ENCODE measurements at places on chromosomes 4 and X.
A peak's percentile ranks its signal among the peaks of the same experiment; 100 is the strongest.

GRCh38 chr4:74671080-74671698 lies 123.1 kb downstream of the BTC start:
- peak; percentile 25 for DNase-seq

GRCh38 chr4:57405359-57405758 lies 295.2 kb upstream of the IGFBP7 start:
- DNase-seq = no peak

GRCh38 chrX:140509468-140510305 lies 4.8 kb upstream of the SOX3 start:
- no peak for DNase-seq

DNA sequence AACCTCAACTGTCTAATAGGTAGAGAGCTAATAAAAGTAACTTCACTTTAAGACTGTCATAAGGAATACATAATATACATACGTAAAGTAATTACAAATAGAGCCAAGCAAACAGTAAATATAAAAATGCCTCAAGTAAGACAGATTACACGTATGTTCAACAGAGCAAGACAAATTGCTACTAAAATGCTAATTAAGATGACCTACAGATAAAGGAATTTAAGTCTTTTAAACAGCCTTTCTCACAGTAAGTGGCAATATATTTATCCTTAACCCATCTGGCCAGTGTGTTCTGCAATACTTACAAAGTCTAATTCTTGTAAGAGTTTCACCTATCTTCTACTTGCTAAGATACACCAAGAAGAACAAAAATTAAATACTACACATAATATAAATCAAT lies 12.7 kb downstream of the G3BP2 start:
- DNase-seq = no peak

- no peak for DNase-seq
Measured at GRCh38 chr4:124806403-124806802, 93.9 kb upstream of the ANKRD50 start.

DNA sequence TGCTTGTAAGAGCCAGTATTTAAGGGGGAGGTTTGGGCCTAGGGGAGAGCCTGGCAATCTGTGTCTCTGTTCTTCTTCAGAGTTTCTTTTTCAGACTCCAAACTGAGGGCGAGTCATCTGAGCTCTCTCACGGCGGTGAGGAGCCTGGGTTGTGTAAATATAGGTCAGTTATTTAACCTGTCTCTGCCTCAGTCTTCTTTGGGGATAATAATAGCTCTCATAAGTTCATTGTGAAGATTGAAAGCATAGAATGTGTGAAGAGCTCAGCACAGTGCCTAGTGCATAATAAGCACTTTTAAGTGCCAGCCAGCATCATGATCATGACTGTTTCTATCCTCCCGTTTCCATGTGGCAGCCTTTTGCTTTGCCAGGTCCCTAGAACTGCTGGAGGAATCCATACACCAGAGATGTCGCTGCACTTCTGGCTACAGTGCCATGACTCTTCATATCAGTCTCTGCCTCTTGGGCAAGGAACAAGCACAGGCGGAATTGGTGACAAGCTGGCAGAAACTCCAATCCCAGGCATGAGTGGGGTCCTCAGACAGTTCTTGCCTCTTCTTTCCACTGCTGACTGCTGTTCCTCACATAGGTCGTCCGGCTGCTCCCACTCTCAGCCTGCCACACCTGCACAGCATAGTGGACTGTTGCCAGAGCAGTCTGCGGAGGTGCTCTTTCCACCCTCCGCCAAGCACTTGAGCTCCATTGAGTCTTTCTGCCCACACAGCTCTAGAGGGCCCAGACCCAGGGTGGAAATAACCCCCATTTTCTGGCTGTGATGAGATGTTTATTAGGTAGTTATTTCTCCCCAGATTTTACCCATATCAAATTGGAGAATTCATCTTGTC lies 103.7 kb upstream of the MAML3 start:
- DNase-seq = no peak

DNA sequence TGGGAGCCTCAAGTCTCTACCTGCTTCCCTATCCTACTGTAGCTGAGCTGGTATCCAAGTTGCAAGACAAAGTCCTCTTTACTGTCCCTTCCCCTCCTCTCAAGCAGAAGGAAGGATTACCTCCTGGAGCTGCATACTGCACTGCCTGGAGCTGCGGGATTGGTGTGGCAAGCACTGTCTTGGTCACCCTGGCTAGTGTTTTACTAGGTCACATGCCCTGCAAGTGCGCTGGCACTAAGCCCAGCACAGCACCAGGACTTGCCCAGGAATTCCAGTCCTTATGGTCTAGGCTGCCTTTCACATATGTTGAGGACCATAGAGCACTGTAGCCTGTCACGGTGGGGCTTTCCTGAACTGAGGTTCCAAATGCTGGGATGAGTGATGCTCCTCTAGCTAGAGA lies 227.3 kb upstream of the ZC4H2 start:
- DNase-seq = no peak

DNA sequence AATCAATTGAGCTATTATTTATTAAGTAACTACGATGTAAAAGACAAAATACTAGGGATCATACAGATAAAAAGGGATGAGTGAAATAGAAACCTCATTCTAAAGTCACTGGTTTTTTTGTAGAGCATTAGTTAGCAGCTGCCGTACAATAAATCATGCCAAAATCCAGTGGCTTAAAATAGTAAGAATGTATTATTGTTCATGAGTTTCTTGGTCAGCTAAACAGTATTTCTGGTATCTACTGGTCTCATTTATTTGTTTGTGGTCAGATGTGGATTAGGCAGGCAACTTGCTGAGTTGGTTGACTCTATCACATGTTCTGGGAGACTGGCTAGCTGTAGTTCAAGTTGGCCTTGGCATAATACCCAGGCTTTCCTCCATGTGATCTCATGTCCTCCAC lies 667.3 kb downstream of the GALNTL6 start:
- no peak for DNase-seq

- no peak for DNase-seq
Measured at GRCh38 chrX:18931972-18932371, 51.9 kb downstream of the PHKA2 start.

GRCh38 chr4:53929955-53930798 lies 134.2 kb downstream of the CHIC2 start:
- peak; percentile 45 for DNase-seq

- DNase-seq = no peak
Measured at GRCh38 chr4:34512616-34513015, 1731.7 kb downstream of the ARAP2 start.

- no peak for DNase-seq
Measured at GRCh38 chr4:155161357-155161756, 47.1 kb upstream of the NPY2R start.

DNA sequence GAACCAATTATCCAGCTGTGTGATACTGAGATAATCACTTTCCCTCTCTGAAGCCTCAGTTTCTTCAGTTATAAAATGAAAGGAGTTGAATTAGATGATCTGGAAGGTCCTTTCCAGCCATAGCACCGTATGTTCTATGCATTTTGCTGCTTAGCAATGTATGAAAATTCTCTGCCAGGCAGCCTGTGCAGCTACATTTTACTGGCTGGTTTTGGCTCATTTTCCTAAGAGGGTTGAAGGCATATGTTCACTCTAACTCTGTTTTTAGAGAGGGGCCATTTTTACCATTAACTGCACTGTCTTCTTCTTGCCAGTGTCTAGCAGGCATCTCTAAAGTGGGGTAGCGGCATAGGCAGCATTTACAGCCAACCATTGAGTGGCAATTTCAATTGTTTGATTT lies 26.1 kb downstream of the TRPC5 start:
- DNase-seq = no peak
